GM13977 (cell line): ENCODE measurements at places on chromosomes 13 and 19.
A peak's percentile ranks its signal among the peaks of the same experiment; 100 is the strongest.

DNA sequence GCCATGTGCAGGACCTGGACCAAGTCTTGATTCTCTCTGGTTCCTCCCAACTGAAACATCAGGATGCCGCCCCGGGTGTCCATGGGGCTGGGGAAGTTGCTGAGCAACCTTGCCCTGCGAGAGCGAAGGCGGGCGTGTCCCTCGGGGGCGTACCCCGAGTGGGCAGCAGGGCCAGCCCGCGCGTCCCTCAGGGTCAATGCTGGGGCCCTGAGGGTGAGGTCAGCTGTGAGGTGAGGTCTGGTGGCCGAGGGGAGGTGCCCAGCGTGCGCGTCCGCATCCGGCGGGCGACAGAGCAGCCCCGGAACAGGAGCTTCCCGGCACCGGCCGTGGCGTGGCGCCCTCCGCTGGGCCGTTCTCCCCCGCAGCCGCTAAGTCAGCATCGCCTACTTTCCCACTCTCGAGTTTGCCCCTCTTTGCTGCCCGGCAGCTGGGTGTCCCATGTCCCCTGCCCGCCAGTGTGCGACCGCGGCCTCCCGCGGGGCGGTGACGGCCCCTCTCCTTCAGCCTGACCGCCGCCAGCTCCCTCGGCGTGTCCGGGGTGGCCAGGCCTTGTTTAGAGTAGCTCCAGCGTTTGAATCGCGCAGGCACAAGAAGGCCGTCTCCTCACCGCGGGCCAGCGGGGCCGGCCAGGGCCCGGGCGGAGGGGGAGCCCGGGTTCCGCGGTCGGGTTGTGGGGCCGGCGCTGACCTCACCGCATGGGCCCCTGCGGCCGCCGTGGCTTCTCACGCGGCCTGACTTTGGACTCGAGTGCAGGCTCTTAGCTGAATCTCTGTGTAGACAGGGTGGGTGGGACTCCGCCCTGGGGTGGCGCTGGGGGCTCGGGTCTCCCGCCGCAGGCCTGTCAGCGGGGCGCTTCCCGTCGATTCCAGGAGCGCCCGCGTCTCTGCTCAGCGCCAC lies 33.0 kb downstream of the GJA3 start:
- DNase-seq = peak; percentile 68

DNA sequence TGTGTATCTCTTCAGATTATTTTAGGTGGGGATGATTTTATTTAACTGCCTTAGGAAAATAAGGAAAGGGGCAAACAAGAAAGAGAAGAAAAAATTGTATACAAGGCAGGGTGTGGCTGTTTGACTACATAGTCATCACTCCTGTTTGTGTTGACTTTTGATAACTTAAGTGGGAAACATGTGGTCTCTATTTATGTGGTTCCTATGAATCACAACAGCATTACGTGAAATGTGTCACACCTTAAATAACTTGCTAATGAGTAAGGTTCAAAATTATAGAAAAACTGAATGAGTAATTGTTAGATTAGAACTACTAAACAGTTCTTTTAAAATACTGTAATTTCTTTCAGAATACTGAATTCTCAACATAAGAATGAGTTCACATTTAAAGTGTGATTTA lies 69.3 kb downstream of the LMO7 start:
- no peak for DNase-seq

GRCh38 chr19:5334824-5335500 lies 5.7 kb downstream of the PTPRS start:
- no peak for DNase-seq

- no peak for DNase-seq
Observed at GRCh38 chr13:43572656-43573360, 214.0 kb downstream of the ENOX1 start.

DNA sequence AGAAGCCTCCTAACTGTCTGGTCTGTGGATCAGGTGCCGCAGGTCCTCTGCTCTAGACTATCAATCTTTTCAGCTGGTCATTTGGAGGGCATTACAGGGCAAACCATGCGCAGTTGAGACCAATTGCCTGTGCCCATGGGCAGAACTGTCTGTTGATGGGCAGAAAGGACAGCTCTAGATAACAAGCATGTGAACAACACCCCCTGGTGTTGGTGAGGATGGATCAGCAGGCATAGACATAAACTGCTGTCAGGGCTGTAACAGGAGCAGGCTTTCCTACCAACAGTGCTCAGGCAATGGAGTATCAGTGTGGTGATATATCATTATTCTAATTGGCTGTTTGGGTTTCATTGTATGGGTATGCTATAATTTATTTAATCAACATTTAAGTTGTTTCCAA lies 104.7 kb upstream of the KL start:
- DNase-seq = peak; percentile 65

DNA sequence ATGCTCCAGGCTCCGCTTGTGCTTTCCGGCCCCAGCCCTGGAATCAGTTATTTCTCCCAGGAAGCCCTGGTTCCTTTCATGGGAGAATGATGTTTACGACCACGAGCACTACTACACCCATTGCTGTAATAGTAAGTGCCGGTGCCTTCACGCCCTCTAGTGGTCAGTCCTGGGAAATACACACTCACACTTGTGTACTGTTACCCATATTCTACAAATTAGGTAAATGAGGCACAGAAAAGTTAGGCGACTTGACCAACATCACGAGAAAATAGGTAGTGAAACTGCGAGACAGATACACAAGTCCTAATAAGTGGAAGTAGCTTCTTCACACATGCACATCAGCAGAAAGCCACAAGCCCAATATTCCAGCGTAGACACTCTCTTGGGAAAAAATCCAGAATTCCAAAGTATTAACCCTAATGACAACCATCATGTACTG lies 21.7 kb downstream of the CEACAM21 start:
- peak; percentile 88 for DNase-seq

DNA sequence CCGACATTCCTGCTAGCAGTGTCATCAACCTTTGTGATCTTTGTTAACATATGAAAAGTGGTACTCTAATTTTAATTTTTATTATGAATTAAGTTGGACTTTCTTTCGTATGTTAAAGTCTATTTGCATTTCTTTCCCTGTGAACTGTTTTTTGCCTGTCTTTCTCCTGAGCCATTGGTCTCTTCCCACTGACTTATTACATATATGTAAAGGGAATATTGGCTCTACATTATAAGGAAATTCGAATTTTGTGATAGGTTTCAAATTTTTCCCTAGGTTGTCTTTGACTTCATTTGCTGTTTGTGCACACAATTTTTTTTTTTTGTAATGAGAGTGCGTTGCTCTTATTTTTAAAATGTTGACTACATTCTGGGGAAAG lies 442 bp upstream of the CDC16 start:
- no peak for DNase-seq

DNA sequence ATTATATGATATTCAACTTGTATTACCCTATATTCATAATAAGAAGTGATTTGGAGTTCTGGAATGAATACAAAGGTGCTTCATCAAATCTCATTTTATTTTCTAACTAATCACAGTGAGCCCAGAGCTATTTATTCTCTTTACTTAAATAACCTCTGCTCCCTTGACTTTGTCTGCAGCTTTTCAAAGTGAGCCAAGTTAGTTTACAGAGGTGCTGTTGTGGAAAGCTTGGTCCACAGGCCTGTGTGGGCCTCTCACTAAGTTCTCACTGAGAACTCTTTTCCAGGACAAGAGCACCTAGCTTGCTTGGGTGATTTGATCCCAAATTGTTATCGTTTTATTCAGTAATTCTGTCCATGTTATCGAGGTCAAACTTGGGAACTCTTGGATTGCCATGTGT lies 319.3 kb downstream of the RFC3 start:
- no peak for DNase-seq

DNA sequence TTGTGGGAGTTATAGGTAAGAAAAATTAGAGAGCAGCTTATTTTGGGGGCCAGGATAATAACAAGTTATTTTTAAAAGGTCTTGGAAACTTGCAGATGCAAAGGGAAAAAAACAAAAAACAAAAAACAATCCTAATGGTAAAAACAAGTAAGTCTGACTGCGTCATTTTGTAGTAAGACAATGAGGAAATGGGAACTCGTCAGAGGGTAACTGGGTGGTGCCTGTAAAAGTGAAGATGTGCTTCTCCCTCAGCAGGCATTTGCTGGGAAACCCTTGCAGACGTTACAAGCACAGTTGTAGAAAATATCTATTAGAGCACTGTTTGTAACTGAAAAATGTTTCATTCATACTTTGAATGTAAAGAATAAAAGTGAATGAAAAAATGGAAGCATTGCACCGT lies 2.2 kb upstream of the TNFSF13B start:
- no peak for DNase-seq

GRCh38 chr13:85298387-85298924 lies 500.8 kb downstream of the SLITRK6 start:
- no peak for DNase-seq

DNA sequence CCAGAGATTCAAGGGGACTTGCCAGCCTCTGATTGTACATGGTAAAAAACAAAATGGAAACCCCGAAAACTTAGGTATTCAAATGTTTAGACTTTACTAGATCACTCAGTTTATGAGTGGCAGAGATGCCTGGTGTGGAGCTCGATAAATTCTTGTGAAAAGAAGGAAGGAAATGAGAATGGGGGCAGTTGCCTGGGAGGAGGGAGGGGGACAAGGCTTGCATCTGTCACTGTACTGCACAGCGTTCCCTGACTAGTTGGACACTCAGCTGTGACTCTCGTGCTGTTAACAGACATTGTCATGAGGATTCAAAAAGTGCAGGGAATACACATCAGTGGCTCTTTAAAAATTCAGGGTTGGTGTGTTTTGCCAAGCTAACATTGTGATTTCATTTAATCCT lies 232.9 kb downstream of the ZIC5 start:
- DNase-seq = no peak

DNA sequence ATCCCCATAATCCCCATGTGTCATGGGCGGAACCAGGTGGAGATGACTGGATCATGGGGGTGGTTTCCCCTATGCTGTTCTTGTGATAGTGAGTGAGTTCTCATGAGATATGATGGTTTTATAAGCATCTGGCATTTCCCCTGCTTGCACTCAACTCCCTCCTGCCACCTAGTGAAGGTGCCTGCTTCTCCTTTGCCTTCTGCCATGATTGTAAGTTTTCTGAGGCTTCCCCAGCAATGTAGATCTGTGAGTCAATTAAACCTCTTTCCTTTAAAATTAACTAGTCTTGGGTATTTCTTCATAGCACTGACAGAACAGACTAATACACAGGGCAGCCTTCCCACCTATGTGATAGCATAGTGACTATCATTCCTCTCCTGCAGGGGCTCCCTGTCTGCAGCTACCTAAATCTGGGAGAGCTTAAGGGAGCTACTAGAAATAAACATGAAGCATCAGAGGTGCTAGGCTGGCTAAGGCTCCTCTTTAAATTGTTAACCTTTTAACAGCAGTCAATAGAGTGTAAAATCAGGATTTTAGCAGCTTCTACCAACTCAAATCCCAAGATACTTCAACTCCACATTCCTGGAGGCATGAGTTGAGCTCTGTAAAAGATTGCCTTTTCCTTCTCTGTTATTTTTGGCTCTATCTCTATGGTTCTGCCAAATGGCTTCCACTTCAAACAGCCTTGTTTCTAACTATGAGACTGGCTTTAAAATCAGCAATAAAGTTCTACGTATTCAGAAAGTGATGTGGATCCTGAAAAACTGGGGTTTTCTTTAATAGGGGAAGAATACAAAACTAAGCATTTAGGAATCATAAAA lies 112.3 kb downstream of the VWA8 start:
- DNase-seq = no peak

DNA sequence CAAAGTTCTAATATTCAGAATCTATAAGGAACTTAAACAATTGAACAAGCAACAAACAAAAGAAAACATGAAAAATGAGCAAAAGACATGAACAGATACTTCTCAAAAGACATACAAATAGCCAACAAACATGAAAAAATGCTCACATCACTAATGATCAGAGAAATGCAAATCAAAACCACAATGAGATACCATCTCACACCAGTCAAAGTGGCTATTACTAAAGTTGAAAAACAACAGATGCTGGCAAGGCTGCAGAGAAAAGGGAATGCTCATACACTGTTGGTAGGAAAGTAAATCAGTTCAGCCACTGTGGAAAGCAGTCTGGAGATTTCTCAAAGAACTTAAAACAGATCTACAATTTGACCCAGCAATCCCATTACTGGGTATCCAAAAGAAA lies 74.3 kb downstream of the CRYL1 start:
- no peak for DNase-seq

DNA sequence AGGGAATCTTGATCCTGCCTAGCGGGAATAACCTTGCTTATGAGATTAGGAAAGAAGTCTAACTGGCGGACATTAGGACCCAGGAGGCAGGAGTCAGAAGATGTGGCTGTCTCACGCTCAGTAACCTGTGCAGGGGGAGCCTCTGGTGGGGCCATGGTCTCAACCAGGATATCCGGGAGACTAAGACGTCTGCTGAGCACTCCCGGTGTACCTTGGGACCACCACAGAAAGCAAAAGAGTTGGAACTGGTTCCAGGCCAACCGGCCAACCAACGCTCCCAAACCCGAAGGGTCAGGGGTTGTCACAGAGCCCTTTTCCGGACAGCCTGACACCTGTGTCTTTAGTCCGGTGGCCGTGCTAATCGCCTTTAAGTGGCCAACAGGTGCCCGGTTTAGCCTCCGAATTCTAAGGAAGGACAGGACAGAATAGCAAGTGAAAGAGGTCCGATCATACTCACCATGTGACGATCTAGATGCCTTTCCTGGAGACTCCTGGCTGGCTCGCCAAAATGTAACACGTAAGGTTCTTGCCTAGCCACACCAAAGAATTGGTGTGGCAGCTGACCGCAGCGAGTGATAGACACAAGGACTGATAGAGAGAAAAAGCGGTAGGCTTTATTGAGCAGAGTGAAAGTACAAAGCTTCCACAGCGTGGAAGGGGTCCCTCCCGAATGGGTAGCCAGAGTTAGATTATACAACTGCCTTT lies 103.9 kb upstream of the DIAPH3 start:
- DNase-seq = no peak
